NCI-H446 treated with DMSO at 0.1 percent for 48 hours (cell line): ENCODE measurements at places on chromosomes 6 and 20.
A peak's percentile ranks its signal among the peaks of the same experiment; 100 is the strongest.

GRCh38 chr20:61890210-61890609, 175.5 kb downstream of the TAF4 start:
- DNase-seq = no peak

DNA sequence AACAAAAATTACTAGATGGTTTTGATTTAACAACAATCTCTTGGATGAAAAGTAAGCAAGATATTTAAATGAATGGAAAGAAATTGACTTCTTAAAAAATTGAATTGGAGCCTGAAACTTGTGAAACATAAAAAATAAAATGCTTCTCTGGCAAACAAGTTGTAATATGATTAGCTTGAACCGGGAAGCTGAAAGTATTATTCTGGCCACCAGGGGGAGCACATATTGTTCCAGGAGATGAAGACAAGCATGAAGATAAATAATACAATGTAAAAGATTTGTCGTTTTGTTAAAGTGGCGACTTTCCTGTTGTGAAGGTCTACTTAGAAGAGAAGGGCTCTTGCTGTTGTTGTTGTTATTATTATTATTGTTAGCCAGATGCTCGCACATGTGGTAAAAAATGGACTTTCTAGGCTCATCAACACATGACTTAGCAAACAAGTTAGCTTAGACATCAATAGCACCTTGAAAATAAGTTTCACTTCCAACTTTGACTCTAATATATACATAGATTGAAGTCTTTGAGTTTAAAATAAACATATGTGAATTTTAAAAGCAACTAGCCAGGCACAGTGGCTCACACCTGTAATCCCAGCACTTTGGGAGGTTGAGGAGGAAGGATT, 14.2 kb downstream of the PAX1 start:
- peak; percentile 2 for DNase-seq

DNA sequence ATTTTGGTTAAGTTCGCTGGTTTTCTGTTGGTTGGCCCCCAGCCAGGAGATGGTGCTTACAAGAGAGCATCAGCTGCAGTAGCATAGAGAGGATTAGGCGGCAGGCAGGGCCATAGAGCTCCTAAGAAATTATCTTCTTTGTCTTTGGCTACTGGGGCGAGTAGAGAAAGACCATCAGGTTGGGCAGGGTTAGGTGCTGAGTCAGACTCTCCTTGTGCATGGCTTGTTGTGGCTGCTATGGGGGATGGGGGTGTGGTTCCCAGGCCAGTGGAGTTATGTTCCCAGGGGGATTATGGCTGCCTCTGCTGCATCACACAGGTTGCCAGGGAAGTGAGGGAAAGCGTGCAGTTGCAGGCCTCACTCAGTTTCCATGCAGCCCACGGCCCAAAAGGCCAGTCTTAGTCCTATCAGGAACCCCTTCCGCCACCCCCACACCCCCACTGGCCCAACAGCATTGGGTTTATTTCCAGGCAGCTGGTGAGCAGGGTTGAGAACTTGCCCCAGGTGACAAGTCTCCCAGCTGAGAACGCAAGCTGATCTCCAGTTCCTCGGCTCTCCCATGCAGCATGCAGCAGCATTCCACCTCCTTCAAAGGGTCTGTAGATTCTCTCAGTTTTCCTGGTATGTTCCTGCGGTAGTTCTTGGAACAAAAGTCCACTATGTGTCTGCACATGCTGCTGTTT, 243.7 kb downstream of the UTRN start:
- DNase-seq = no peak

- DNase-seq = no peak
These were observed 1459.9 kb downstream of the GRIK2 start for GRCh38 chr6:102853249-102853955.

DNA sequence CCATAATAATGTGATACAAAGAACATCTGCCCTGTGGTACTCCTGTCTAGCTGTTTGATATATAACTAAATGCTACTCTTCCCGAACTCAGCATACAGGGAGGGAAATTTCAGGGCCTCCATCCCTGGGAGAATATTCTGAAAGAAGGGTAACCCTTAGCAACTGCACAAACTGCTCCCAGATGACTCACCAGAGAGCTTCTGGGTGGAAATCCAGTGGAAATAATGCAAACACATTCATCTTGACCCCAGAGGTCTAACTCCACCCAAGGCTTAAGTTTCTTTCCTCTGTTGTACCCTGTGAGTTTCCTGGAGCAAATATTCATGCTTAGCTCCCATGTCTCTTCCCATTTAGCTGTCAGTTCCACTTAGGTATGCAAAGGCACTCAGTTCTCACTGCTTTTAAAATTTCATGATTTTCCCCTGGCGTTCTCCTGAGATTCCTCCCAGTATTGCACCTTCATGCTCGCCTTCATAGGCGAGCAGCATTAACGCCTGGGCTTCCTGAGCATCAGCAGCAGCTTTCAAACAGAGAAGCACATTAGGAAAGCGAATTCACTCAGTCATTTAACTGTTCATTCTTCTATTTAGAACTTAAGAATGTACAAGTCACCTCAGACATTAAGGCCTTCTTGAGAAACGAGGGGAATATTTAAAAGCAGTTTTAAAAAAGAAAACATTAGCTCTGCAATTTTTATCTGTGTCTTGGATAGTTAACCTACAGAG, 43.8 kb upstream of the LAMA4 start:
- no peak for DNase-seq

DNA sequence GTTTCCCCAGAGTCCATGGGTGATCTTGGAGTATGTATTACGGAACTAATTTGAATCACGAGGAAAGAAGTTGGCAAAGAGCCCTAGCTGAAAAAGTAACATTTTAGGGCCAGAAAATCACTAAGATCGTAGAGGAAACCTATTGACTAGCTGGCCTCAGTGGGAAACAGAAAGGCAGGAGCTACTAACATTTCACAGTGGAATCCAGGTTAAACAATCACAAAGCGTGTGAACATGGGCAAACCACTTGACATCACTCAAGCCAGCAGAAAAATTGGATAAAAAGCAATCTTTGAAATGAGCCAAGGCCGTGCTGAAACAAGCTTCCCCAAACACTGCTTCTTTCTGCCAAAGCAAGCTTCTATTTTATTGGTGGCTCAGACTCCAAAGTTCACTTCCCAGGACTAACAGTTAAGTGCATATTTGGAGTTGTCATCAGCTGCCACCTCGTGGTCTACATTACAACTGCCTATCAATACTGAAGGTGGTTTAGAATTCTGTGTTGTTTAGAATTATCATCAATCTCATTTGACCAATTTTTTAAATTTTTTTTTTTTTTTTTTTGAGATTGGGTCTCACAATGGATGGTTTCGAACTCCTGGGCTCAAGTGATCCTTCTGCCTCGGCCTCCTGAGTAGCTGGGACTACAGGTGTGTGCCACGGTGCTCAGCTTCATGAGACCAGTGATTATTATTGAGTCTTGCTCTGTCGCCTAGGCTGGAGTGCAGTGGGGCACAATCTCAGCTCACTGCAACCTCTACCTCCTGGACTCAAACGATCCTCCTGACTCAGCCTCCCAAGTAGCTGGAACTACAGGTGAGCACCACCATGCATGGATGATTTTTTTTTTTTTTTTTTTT, 10.6 kb downstream of the RPS10 start:
- peak; percentile 77 for DNase-seq

GRCh38 chr20:60053818-60054190, 95.6 kb downstream of the CDH26 start:
- no peak for DNase-seq

DNA sequence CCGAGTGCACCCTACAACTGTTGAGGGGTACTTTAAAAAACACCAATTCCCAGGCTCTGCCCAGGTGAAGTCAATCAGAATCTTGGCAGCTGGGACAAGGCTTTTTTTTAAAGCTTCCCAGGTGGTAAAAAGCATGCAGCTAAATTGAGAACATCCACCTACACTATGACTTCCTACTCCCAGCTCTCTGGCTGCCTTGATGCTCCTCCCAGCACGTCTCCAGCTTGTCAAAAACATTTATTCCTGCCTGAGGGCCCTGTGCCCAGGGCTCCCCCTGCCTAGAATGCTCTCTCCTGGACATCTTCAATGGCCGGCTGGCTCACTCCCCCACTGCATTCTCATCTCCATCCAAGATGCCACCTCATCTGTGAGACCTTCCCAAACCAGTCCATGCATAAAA, 9.9 kb downstream of the ZBTB24 start:
- DNase-seq = no peak

GRCh38 chr6:165585060-165585459, 78.0 kb downstream of the PDE10A start:
- no peak for DNase-seq

DNA sequence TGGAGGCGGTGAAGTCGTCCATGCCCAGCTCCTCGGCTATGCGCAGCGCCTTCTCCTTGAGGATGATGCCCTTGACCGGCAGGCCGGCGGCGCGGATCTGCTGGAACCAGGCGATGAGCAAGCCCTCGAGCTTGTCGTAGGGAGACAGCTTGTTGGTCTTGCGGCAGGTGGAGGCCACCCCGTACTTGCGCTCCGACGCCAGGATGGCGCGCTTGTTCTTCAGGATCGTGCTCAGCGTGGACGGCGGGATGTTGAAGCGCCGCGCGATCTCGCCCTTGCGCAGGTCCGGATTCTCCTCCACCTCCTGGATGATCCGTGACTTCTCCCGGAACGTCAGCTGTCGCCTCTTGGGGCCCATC, 435 bp downstream of the CENPB start:
- DNase-seq = no peak

- no peak for DNase-seq
These were observed 238.1 kb downstream of the RNGTT start for GRCh38 chr6:88725111-88725975.

- no peak for DNase-seq
These were observed 85.3 kb downstream of the JARID2 start for GRCh38 chr6:15331143-15331542.

DNA sequence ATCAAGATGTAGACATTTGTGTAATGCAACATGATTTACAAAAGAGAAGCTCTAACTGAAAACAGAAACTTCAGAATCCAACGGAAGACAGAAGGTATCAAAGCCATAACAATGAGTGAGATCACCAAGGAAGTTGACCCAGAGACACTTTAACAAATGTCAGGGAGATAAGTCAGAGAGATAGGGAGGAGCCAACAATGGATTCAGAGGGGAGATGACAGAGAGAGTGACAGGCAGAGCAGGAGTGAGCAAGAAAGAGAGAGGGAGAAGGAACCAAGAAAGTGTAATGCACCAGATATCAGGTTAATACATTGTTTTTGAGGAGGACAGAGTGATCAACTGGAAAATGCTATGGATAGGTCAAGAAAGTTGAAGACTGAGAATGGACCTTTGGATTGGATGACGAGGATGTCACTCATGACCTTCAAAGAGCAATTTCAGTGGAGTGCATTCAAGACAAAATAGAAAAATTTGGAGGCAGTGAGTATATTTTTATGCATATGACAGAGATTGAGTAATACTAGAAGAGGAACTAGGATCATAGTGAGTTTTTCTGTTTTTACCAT, 86.6 kb downstream of the TRDN start:
- no peak for DNase-seq

- DNase-seq = no peak
These were observed 96.3 kb downstream of the NFATC2 start for GRCh38 chr20:51446230-51446629.

DNA sequence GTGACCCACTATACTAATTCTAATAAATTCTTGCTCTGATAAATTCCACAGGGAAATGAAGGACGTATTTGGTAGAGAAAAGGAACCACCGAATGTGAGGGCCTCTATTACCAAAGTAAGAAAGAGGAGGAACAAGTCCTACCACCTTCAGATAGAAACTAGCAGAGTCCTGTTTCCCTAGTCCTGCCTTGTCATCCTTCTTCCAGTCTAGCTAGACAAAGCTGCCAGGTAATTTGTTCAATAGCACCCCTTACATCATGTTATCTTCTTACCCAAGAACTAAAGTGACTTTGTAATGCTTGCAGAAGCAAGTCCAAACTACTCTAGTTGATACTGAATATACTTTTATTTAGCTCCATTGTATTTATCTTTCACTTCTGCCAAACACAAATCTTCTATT, 29.3 kb upstream of the FAM83B start:
- no peak for DNase-seq

GRCh38 chr6:147103694-147104093, 100.5 kb upstream of the STXBP5 start:
- no peak for DNase-seq

DNA sequence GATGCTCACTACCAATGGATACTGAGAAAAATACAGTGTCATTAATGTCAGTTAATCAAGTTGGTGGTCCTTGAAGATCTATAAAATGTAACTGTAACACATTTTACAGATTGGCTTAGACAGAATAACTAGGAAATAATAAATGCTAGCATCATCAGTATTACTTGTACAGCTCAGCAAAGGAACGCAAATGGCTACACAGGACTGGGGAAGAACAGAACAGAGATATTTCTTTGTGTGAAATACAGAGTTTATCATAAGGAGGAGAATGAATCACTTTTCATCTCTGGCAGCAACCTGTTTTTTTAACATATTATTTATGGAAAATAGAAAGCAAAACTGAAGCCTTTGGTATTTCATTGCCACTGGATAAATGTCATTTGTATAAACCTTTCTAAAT, 8.2 kb upstream of the QKI start:
- no peak for DNase-seq

DNA sequence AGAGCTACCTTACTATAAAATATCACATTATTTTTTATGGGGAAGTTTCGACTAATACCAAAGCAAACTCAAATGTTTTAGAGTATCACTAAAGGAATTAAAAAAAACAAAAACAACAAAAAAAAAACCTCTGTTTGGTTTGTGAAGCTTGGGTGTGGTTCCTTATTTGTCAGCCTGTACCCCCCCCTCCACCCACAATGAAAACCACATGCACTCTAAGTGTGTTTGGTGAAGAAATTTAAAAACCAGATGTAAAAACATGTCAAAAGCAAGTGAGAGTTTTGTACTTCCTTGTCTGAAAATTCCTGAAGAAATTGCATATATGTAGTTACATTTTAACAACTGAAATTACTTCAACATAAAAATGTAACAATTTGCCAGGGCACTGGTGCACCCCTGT, 3.1 kb downstream of the STK38 start:
- no peak for DNase-seq

- no peak for DNase-seq
These were observed 305.3 kb upstream of the RGS17 start for GRCh38 chr6:153436351-153436750.

- DNase-seq = no peak
These were observed 3.9 kb upstream of the FITM2 start for GRCh38 chr20:44314870-44315269.
